Stimulated activated naive CD8-positive, alpha-beta T cell treated with anti-CD3 and anti-CD28 coated beads, Interleukin-15, Interleukin-2, amounts not matched to agents 100 U/mL and 50 U/mL, for 24 hours (primary cell): ENCODE measurements at places on chromosomes 3 and 15.

DNA sequence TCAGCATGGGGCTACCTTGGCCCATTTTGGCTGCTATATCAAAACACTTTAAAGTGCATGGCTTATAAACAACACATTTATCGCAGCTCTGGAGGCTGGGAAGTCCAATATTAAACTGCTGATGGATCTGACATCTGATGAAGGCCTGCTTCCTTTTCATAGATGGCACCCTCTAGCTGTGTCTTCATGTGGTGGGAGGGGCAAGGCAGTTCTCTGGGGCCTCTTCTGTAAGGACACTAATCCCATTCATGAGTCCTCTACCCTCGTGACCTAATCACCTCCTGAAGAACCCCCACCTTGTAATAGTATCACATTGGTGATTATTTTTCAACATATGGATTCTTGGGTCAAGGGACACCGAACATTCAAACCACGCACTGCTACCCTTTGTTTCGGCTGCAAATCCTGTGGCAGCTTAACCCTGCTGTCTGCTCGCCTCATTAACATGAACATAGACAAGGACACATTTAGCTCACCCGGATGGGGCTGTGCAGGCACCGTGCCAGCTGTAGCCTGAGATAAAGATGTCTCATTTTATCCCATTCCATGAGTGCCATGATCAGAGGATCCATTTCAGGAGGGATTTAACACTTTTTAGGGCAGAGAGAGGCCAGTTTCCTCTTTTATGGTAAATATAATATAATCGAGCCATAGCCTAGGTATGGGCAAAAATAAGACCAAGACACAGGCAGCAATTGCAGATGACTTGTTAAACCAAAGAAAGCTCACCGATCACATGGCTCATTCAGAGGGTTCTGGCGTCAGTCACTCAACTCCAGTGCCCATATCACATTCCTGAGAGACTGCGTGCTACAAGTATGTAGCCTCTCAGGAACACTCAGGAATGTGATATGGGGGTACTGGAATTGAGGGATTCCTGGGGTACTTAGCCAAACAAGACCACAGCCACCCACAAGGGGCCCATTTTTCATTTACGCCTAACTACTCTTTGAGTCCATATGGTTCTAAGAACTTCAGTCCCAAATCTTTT is 251.1 kb upstream of the ST8SIA2 start:
- no peak for DNase-seq

DNA sequence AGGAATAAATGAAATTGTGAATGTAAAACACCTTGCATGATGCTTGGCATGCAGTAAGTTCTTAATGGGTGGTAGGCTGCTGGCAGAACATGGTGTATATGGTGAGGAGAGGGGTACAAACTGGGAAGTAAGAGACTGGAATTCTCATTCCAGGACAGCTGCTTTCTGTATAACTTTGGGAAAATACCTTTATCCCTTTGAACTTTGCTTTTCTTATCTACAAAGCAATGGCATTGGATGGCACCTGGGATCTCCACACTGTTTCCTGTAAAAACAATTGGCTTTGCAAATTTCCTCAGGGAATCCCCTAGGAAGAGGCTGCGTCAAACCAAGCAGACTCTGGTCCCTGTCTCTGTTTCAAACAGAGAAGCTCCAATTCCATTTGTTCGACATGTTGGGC is 100.7 kb upstream of the SLC4A7 start:
- DNase-seq, result no peak

- peak; percentile 36 for DNase-seq
Observed at GRCh38 chr3:159322322-159322939, 520.6 kb downstream of the MFSD1 start.

GRCh38 chr15:76993114-76993725 is 1.7 kb upstream of the PSTPIP1 start:
- no peak for DNase-seq

GRCh38 chr15:99477791-99478471 is 87.9 kb upstream of the MEF2A start:
- no peak for DNase-seq

DNA sequence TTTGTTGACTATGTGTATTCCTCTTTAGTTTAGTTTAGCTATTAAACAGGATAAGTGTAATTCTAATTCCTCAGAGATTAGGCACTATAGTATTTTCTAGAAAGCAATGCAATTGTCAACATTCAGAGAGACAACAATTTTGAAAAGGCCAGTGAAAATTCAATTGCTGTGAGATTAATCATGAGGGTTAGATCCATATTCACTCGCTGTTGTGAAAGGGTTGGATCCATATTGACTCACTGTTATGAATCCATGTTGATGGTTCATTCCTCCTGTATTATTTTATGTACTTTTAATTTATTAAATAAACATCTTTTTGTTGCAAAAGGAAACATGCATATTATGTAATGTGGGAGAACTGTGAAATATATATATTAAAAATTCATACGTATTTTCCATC is 641 bp downstream of the TRAT1 start:
- DNase-seq, result no peak

GRCh38 chr3:122457706-122458105 is 41.8 kb upstream of the WDR5B start:
- DNase-seq, result no peak
